ENCODE measurements at places on chromosomes 7 and 10.

GRCh38 chr10:18699849-18700840 lies 40.9 kb downstream of the ARL5B start:
- ATAC-seq = no peak
- no peak overlapping the region for H3K27ac ChIP-seq
- no peaks in the 10 kb centered on the region for H3K4me1 ChIP-seq
- no peak overlapping the region for H3K4me3 ChIP-seq
- H3K27me3 ChIP-seq = no peaks in the 10 kb centered on the region

DNA sequence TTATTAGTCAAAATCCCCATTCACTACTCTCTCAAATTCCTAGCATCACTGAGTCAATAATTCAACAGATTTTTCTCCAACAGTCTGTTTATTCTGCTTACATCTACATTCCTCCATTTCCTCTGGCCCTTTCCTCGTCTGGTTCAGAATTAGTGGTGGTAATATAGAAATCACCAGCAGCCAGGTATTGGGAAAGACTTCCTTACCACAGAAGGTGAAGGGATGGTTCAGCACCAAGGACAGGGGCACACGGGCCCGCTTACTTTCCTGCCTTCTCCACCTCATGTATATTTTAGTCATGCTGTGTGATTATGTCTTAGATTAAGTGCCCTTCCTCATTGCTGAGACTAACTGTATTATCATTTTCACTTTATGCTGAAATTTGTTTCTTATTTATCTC lies 70.4 kb upstream of the APBB1IP start:
- ATAC-seq = peak; percentile 56
- no peaks in the 10 kb centered on the region for H3K27me3 ChIP-seq
- H3K36me3 ChIP-seq = no peaks in the 10 kb centered on the region

DNA sequence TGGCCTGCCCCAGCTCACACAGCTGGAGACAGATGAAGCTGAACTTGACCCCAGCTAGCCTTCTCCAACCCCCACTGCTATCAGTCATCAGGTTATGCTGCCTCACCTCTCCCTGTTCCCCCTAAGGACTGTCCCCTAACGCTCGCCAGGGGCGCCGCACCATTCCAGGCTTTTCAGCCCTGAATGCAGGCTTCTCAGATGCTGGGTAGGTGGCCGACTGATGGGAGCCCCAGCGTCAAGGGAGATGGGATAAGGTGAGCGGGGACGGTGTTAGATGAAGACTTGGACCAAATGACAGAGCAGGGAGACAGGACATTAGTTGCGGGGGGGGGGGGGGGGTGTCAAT lies 15.8 kb upstream of the OPALIN start:
- no peaks in the 10 kb centered on the region for H3K36me3 ChIP-seq
- H3K4me1 ChIP-seq = peaks cover 25% of the 10 kb centered on the region
- peaks cover 42% of the 10 kb centered on the region for H3K27me3 ChIP-seq

DNA sequence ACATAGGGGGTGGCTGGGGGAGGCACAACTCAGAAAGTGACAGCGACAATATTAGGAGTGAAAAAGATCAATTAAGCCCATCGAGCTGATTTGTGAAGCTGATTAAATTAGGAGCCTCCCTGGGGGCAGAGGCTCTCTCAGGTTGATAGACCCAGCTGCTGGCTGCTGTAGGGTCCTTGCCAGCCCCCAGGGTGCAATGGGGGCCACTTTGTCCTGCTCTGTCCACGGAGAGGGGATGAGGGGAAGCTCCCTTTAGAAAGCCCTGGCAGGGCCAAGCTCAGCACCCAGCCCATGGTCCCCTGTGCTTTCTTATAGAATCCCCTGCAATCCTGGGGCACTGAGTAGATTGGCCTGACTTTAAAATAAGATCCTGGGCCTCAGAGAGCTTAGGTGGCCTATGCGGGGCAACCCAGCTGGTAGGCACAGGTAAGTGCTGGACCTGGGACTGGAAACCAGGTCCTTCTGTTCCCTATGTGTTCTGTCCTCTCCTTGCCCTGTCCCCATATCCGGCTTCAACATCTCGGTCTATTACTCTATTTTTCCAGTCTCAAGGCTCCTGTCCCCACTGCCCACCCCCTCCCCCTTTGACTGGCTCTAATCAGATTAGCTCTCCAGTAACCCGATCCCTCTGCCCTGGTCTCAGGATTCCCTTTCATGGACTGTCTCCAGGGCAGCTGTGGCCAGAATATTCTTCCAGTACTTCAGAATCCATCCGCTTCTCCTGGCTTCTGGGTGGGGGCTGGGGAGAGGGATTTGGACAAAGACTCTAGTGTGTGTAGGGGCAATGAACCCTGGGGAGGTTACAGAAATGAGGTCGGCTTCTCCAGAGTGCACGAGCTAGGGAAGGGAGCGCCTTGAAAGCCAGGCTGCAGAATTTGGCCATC lies 259.6 kb downstream of the RPS24 start:
- peaks cover 32% of the 10 kb centered on the region for H3K4me1 ChIP-seq
- peak overlapping the region; percentile 41 for H3K27ac ChIP-seq

DNA sequence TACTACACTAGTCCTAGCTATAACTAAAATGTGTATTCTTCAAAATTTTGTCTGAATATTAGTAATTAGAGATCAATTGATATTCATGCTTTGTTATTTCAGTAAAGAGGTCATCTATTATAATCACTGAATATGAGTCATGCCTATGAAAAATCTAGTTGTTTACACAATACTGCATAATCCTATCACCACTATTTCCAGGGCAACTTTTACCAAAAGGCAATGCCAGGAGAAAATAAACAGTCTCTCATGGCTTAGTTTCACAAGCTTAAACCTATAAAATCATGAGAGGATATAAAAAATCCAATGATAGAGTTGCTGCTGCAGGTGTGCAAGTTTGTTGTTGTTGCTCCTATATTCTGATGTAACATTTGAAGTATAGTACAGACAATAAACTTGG lies 149.9 kb upstream of the COL1A2 start:
- peaks cover 13% of the 10 kb centered on the region for H3K4me1 ChIP-seq
- H3K27ac ChIP-seq = no peak overlapping the region
- ATAC-seq = no peak
- H3K36me3 ChIP-seq = no peaks in the 10 kb centered on the region
- no peak overlapping the region for H3K4me3 ChIP-seq

Data from stimulated activated memory B cell treated with anti-CD40 and anti-IgM and Interleukin-4, amounts not matched to agents 10 μg/mL and 1 μg/mL and 100 μg/mL, for 72 hours (primary cell).